ENCODE measurements at places on chromosomes 7 and 10.

- peak; percentile 52 for DNase-seq
Measured at GRCh38 chr10:29517352-29517923, 117.3 kb downstream of the SVIL start.

GRCh38 chr7:50632561-50633413, 67.6 kb upstream of the DDC start:
- peak; percentile 48 for DNase-seq

GRCh38 chr10:122068844-122069243, 79.9 kb downstream of the TACC2 start:
- no peak for DNase-seq

- peak; percentile 55 for DNase-seq
Measured at GRCh38 chr10:76302481-76302880, 871.1 kb downstream of the LRMDA start.

- DNase-seq: peak; percentile 85
Measured at GRCh38 chr7:111409714-111410422, 152.4 kb downstream of the IMMP2L start.

DNA sequence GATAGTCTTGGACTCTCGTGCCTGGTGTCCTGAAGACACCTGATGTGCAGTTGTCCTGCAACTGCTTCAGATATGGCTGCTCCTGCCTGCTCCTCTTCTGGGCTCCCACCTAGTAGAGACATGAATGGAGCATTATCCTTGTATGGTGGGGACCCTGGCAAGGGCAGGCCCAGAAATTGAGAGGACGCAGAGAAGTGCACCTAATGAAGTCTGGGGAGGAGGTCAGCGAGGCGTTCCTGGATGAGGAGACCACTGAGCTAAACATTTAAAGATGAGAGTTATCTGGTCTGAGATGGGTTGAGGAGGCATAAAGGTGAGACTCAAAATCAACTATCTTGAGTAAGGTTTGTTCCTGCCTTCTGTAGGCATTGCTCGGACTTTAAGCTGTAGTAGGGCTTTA, 66.3 kb downstream of the WDFY4 start:
- no peak for DNase-seq

GRCh38 chr7:134966691-134967090, 19.6 kb upstream of the AGBL3 start:
- DNase-seq: no peak

- no peak for DNase-seq
Measured at GRCh38 chr10:63520500-63521415, at the start of gene REEP3. Gene REEP3 (plus strand): TSS chr10:63521401. CDS start chr10:63521546, 145 bp downstream.

- DNase-seq: no peak
Measured at GRCh38 chr10:71078454-71079145, 133.8 kb upstream of the UNC5B start.

DNA sequence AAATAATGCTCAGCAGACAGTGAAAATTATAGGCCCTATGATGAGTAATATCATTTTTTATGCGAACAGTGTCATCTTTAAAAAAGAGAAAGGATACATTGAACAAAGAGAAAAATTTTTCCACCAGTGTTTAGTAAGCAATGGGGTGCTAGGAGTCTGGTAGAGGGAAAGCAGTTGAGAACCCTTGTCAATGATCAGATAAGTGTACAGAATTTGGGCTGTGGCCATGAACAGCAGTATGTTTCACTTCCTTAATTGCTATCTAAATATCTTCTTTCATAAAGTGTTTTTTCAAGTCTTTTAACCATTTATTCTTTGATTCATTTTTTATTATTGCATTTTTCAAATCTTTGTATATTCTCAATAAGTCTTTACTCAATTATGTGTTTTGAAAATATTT, 750.7 kb upstream of the KCND2 start:
- DNase-seq: no peak

GRCh38 chr7:36057323-36057722, 95.7 kb upstream of the EEPD1 start:
- DNase-seq: no peak

DNA sequence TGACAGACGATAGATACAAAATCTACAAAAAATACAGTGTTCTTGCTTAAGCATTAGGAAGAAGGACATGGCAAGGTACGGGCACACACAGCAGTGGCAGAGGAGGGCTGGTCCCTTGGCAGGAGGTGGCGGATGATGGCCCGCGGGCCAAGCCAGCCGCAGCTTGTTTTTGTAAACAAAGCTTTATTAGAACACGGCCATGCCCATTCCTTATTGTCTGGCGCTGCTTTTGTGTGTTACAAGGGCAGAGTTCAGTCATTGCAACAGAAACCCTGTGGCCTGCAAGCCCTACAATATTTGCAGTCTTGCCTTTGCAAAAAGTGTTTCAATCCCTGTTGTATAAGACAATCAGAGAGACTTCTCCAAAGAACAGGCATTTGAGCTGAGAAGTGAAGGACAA, 30.7 kb downstream of the FGFR2 start:
- no peak for DNase-seq

GRCh38 chr7:119724041-119724792, 548.8 kb upstream of the KCND2 start:
- DNase-seq: no peak

GRCh38 chr10:64977915-64978314, 1456.7 kb downstream of the REEP3 start:
- DNase-seq: no peak

DNA sequence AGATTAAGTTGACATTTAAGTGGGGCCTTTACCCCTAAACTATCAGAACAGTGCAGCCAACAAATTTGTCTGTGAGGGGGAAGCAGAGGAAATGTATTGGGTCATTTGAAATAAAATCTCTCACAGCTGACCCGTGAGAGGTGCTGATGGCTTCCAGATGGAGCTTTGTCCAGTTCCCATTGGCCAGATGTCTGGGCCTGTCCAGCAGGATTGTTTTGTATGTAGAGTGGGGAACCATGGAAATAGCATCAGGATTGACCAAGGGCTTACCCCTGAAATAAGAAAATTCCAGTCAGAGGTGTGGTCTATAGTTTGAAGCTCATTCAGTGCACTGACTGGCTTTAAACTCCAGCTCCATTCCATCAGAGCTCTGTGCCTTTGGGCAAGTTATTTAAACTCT, 50.6 kb downstream of the INHBA start:
- DNase-seq: no peak

DNA sequence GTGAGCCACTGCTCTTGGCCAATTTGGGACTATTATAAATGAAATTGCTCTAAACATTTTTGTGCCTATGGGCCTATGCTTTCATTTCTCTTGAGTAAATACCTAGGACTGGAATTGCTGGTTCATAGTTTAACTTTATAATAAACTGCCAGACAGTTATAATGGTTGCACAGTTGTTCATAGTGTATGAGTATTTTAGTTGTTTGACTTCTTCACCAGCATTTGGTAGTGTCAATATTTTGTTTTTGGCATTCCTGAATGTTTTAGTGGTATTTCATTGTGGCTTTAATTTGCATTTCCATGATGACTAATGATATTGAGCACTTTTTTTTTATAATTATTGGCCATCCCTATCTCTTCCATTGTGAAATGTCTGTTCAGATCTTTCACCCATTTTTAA, 29.5 kb downstream of the PLEKHA8 start:
- DNase-seq: peak; percentile 80

DNA sequence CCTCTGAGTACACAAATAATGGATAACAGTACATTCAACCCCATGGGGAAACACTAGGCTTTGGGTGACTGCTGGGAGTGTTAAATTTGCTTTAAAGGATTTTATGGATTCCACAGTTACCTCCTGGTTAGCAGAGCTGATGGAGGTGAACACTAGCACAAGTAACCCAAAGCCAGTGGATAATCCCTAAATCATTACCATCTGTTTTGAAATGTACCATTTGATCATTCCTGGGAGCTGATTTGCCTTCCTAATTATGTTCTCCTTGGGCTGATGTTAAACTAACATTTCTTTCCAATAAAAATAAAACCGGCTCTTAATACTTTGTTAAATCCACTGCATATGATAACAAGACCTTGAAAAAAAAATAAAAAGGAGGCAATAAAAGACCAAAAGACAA, 493.9 kb downstream of the PLXNA4 start:
- no peak for DNase-seq

- DNase-seq: no peak
Measured at GRCh38 chr10:130392031-130392430, 255.8 kb downstream of the GLRX3 start.

DNA sequence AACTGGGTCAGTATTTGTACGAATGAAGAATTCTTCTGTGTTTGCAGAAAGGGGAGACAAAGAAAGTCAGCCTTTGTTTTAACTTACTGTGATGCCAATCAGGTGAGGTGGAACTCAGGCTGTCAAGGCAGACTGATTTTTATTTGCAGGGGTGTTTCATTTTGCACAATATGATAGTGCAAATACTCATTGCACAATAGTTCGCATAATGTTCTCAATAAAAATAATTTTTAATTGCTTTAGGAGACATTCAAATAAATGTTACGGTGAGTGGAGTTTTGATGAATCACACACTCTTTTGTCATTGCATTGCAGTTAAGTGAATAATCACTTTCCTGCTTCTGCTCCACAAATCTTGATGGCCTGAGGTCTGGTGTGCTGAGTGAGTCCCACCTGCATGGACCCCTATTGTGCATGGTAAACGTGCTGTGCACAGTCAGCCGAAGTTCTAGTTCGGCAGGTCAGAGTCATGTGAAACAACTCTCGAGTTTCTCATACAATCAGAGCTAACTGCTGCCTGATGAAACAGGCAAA, 141.3 kb upstream of the FZD8 start:
- DNase-seq: no peak

GRCh38 chr7:70788276-70788675, 343.7 kb upstream of the GALNT17 start:
- peak; percentile 7 for DNase-seq

DNA sequence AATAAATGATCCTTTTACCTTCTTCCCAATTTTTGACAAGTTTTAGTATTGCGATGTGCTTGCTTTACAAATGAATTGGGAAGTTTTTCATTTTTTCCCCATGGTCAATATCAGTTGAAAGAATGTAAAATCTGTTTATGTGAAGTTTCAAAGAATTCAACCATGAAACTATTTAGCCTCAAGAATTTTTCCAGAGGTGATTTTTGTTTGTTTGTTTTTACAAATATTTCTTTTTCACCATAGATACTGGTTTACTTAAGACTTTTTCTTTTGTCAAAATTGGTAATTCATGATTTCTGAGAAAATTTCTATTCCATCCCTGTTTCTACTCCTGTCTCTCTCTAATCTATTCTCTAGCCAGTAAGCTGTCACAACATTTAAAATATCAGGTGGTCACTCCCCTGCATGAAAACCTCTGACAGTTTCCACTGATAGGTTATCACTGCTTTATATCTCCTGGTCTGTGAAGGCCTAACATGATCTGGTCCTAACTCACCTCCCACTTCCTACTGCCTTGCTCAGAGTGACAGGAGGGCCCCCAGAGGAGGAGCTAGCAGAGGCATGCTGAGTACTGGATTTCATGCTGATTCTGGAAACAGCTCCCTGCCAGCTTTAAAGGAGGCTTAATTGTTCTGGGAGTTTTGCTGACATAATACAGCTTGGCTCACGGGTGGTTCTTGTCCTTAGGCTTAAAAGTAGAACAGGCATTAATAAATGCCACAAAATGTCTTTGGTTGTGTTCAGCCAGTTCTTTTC, 7.6 kb upstream of the ARMS2 start:
- DNase-seq: peak; percentile 15

- no peak for DNase-seq
Measured at GRCh38 chr7:131080754-131081153, 246.9 kb upstream of the MKLN1 start.

DNA sequence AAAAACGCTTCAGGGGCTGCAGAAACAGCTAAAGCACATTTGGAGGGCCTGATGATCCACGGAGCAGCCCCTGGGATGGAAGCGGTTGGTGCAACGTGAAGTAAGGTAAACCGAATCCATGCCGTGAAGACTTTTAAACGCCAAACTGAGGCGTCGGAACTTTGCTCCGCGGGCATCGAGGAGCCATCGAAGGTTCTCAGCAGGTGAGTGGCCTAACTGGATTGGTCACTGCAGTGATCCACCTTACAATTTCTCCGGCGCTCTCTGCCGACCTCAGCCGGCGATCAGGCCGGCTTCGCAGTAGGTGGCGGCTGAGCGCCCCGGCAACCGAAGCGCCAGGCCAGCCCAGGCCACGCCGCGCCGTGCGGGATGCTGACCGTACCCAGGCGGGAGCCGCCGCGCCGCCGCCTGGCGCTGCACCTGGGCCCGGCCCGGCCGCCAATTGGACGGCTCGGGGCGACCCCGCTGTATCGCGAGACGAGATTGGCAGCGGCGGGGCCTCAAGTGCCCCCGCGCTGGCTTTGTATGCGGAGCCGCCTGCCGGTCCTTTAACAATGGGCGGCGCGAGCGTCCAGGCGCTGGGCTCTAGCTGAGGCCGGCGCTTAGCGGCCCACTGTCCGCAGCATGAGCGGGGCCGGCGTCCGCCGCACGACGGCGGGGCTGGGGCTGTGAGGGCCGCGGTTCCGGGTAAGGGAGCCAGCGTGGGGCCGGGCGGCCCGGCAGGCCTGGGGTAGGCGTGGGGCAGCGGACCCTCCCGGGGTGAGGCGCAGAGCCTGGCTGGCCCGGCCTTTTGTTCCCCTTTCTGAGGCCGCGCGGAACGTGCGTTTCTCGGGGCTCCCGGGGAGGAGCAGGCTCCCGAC, at the start of gene CCNJ:
TSS of gene CCNJ (plus strand) at position 551 of the 860 bp plus-strand sequence. CDS start 811 bp downstream, outside the sequence.
- DNase-seq: peak; percentile 90

DNA sequence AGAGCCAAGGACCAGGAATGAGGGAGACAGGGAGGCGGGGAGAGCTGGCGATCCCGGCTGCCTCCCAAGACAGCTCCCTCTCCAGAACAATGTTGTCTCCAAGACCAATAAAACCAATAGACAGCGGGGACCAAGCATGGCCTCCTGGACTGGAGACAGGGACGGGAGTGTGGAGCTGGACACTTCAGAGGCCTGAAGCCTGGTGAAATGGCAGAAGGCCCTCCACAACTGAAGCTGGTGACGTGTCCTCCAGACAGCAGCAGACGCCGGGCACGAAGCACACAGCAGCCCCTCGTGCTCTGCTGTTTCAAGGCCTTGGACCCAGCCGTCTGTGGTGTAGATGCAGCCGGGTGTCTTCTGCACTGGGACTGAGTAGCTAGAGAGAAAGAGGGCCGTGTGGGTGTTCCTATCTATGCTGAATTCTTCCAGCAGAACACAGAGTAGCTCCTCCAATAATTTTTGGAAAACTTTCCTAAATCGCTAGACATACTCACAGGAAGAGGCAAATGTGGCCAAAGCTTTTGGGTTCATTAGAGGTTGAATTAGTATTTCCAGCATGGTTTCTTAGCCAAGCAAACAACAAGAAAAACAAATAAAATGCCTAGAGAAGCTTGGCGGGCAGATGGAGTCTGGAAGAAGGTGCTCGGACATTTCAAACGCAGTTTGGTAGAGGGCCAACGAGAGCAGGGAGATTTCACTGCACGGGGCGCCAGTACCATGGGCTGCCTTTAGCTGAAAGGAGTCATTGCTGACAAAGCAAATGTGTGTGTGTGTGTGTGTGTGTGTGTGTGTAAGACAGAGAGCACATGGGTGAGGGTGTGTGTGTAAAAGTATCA, 570.4 kb downstream of the TCERG1L start:
- DNase-seq: no peak

DNA sequence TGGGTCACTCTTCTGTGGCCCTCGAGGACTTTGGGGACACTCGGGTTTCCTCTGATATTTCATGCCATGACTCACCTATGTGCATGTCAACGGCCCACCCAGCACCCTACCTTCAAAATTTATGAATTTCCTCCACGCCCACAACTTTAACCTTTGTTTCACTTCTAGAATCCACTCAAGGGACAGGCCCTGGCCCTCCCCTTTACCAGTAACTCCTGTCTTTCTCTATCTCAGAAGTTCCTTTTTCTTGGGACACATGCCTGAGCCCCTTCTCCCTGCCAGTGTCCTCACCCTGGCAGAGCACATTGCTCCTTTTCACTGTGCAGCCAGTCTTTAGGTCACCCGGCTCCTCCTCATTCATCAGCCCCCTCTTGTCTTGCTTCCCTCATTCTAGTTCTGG, 282.5 kb upstream of the KLF6 start:
- DNase-seq: no peak

All from fibroblast of skin of back (primary cell).